ENCODE measurements at places on chromosomes 12 and 14.

GRCh38 chr12:15808652-15809051 lies 19.5 kb upstream of the EPS8 start:
- no peak for DNase-seq

DNA sequence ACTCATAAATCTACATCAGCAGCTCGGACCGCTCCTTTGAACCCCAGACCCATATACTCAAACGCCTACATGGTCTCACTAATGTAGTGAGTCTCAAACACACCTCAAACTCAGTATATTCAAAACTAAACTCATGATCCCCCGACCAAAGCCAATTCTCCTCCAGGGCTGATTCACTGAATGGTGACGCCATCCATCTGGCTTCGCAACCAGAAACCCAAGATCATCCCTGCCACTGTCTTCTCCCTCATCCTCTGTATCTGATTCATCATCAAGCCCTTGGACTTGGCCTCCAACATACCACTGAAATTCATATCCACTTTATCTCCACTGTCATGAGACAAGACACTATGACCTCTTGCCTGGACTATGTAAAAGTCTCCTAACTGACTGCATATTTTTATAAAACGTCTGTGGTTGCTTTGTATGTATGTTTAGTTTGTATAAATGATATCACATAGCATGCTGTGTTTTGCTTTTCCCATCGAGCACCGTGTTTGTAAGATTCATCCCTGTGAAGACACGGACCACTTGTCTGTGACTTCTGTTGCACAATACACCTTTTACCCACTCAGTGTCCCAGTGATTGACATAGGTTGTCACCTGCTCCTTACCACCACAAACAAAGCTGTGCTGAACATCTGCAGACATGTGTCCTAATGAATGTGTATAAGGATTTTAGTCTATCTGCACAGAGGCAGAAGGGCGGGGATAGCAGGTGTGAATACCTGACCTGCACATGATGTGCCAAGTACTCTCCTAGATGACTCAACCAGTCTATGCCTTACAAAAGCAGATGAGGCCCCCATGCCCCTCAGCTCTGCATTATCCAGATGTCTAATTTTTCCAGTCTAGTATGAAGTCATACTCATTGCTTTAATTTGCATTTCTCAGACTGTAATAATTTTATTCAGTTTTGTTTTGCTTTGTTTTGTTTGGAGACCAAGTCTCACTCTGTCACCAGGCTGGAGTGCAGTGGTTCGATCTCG lies 76.9 kb downstream of the VWF start:
- DNase-seq, result no peak

DNA sequence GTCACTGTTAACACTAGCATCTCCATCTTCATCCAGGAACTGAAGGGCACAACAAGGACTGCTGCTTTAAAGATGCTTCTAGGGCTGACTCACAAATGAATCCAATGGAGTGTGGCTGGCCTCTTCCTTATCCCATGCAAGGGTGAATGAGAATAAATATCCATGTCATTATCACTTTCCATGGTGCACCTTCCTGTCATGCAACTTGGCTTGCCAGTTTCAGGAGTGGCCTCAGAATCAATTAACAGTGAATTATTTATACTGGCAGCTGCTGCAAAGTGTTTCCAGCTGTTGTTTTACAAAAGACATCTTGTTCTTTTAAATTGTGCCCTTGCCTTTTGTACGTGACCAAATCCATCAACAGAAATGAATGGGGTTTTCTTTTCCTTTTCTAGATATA lies 499.3 kb upstream of the TMEM132C start:
- DNase-seq, result no peak

GRCh38 chr14:99137913-99138571 lies 134.0 kb downstream of the BCL11B start:
- no peak for DNase-seq

DNA sequence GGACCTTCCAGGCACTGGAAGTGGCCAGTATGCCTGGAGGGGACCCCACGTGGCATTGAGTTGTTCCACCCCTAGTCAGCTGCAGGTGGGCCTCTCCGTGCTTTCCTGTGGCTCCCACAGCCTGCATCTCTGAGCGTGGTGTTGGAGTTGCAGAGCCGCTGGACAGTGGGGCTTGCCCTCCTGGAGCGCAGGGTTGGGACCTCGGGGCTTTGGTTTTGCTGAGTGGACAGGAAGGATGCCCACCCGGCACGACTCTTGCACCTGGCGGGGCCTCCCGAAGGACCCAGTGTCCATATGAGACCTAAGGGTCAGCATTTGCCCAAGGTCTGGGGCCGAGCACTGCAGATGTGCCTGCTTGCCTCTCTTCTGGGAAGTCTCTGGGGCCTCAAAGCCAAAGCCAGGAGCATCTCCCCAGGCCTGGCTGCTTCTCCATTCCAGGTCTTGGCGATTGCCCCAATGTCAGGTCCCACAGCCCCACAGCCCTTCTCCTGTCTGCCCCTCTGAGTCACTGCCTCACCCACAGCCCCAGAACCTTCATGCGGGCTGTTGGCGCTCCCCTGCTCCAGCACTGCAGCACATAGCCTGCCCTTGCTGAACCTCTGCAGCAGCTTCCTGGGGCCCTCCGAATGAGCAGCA lies 1.5 kb downstream of the PACS2 start:
- no peak for DNase-seq

DNA sequence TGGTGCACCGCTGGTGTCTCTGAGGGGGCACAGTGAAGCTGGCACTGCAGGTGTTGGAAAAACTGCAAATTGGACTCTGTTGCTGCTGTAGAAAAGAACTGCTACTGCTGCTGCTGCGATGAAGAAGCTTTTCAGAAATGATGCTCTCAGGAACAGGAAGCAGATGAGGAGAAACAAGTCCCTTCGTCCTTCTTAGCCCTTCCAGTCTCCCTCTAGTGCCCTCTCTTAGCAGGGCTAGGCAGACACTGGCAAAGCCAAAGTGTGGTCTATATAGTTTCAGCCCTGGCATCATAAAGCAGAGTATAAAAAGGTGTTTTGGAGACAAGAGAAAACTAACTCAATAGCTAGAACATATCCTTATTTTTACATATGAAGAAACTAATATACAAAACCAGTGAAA lies 174.5 kb downstream of the MYRFL start:
- DNase-seq, result no peak

GRCh38 chr12:117967512-117967911 lies 1.3 kb downstream of the KSR2 start:
- no peak for DNase-seq

- DNase-seq, result no peak
Observed at GRCh38 chr12:96233939-96234461, 39.8 kb downstream of the ELK3 start.

GRCh38 chr12:54437697-54438096 lies 18.6 kb upstream of the ITGA5 start:
- DNase-seq, result no peak

GRCh38 chr14:35725930-35726329 lies 83.2 kb downstream of the RALGAPA1 start:
- no peak for DNase-seq

DNA sequence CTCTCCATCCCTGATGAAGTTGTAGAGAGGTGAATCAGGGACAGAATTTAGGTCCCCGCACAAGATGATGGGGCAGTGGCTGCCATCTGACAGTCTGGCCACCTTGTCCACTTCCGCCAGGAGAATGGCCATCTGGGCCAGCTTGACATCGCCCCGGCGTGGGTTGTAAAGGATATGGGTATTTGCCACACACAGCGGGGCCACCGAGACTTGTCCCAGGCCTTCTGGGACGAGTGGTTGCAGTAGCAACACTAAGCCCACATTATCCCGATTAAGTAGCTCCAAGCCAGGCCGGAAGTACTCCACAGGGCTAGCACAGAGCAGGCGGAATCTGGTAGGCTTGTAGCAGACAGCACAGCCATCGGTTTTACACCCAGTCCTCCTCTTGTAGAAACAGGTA lies 6.2 kb downstream of the ANGEL1 start:
- no peak for DNase-seq

DNA sequence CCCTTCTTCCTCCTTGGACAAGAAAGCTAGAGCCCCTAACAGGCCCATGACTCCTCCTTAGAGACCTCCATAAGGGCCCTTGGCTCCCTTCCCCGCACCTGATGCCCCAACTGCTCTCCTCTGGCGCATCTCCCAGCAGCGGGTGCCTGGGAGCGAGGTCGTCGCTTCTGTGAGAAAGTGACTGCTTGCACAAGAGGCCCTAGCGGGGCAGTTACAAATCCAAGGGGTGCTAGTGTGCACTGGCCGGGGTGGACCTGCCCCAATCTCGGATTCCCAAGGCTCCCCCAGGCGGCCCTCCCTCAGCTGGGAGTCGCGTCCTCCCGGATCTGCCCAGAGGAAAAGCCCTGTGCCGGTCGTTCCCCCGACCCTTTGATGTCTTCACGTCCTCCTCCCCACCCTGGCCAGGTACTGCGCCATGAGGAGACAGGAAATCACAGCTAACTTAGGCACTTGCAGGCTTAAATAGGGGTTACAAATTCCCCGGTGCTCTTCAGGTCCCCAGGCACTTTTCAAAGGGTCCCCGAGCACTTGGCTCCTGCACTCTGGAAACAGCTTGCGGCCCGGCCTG lies 2.8 kb downstream of the NKX2-8 start:
- DNase-seq, result no peak

Measured in GM18507 (cell line).